ENCODE measurements at places on chromosomes 6 and 20.
A peak's percentile ranks its signal among the peaks of the same experiment; 100 is the strongest.

GRCh38 chr6:10433322-10433721 lies 18.4 kb upstream of the TFAP2A start:
- no peak for DNase-seq

DNA sequence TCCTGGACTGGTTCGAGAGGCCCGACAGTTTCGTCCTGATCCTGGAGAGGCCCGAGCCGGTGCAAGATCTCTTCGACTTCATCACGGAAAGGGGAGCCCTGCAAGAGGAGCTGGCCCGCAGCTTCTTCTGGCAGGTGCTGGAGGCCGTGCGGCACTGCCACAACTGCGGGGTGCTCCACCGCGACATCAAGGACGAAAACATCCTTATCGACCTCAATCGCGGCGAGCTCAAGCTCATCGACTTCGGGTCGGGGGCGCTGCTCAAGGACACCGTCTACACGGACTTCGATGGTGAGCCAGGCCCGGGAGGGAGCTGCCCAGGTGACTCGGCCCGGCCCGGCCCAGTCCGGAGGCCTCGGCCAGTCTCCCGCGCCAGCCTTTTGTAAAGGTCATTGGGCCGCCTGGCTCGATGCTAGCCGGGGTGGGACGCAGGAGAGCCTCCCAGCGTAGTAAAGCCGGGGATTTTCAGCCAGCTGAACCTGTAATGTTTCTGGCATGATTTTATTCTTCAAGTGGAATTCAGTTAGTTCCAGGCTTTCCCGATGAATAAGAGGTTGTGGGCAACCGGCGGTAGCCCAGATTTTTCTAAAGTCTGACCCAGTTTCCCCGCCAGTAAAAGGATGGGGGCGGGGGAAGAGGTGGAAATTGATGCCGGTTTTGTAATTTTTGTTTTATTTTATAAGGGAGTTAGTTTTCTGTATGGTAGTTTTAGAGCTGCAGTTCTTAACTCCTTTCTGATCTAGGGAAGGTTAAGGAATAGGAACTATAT lies 1.4 kb downstream of the PIM1 start:
- DNase-seq: peak; percentile 42

DNA sequence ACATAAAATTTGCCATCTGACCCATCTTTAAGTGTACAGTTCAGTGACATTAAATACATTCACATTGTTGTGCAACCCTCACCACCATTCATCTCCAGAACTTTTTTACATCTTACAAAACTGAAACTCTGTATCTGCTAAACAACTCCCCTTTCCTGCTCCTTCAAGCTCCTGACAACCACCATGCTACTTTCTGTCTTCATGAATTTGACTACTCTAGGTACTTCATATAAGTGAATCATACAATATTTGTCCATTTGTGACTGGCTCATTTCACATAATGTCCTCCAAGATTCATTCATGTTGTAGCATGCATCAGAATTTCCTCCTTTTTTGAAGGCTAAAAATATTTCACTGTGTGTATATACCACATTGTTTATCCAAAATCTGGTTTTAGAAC lies 86.9 kb upstream of the SMLR1 start:
- no peak for DNase-seq

GRCh38 chr6:143103916-143104315 lies 43.2 kb downstream of the AIG1 start:
- DNase-seq: no peak

- DNase-seq: no peak
Observed at GRCh38 chr6:150930841-150931240, 65.3 kb downstream of the MTHFD1L start.

DNA sequence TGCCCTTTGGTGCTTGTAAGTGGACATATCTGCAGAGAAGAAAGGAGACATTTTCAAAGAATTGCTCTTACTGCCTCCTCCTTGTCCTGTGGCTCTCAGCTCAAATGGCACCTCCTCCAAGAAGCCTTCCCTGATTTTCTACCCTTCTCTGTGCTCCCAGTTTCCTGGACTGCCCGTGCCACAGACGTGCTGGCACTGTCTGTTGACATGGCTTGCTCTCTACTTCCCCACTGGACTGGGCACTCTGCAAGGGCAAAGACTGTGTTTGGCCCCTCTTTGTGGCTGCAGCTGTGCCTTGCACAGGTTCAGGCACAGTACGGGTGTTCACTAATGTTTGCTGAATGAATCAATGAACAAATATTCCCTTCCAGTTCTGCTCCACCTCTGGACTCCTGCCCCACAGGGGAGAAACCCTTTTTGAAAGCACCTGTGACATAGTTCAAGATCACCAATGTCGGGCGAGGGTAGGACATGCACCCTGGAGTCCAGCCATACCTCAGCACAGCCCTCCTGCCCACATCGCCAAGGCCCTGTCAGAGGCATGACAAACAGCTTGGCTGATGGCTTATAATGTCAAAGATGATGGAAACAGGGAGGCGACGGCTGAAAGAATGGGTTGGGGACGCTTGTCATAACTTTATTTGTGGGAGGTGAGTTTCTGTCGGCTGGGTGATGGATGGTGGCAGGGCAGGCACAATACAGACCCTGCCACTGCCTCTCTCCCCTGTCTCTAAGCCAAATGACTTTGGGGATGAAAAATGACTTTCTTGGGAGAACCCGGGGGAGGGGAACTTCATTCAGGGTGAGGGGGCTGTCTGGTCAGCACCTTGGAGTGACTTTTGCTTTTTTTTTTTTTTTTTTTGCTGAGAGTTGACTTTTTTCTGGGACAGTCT lies 15.6 kb upstream of the CTNNBL1 start:
- no peak for DNase-seq

DNA sequence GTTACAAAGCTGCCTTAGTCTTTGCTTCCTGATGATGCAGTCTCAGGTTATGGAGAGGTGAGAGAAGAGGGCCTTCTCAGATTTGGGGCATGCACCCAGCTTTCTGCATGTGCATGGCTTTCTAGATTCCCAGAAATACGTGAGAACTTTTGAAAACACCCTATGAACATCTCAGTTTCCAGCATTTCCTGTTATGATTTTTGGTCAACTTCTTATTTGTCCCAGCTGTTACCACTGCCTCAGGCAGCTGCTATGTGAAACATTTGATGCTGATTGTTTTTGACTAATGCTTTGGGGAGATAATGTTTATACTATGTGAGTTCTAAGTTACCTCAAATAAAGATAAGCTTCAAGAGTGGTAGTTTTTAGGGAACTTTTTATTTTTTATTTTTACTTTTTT lies 9.5 kb upstream of the SNAP25 start:
- DNase-seq: no peak

- no peak for DNase-seq
Observed at GRCh38 chr6:31053873-31054272, 43.6 kb downstream of the MUC22 start.

- DNase-seq: peak; percentile 28
Observed at GRCh38 chr6:109491207-109491938, 8.4 kb upstream of the ZBTB24 start.

- no peak for DNase-seq
Observed at GRCh38 chr6:33683051-33683571, 28.4 kb downstream of the UQCC2 start.

DNA sequence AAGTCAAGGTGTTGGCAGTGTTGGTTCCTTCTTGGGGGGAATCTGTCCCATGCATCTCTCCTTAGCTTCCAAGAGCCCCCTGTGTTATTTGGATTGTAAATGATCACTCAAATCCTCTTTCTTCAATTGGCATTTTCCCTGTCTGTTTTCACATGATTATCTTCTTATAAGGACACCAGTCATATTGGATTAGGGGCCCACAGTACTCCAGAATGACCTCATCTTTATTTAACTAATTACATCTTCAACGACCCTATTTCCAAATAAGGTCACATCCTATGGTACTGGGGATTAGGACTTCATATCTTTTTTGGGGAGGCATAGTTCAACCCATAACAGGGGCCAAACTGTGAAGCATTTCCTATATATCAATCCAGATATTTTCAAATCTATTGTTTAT lies 57.3 kb downstream of the PTPRA start:
- DNase-seq: no peak

DNA sequence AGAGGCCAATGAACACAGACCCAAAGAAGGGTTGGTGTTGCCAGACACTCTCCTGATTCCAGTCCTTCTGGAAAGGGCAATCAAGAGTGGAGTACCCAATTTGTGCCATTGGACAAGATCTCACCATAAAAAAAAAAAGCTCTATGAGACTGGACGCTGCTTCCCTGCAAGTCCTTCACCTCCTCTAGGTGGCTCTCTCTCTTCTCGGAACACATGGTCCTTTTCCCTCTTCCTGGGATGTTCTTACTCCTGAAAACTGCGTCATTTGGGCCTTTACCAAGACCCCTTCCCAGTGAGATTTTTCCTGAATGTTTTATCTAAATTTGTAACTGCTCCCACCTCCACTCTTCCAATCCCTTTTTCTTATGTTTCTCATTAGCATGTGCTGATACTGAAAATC lies 280.8 kb downstream of the FOXA2 start:
- DNase-seq: no peak

- no peak for DNase-seq
Observed at GRCh38 chr6:80148220-80148619, 41.7 kb downstream of the BCKDHB start.

DNA sequence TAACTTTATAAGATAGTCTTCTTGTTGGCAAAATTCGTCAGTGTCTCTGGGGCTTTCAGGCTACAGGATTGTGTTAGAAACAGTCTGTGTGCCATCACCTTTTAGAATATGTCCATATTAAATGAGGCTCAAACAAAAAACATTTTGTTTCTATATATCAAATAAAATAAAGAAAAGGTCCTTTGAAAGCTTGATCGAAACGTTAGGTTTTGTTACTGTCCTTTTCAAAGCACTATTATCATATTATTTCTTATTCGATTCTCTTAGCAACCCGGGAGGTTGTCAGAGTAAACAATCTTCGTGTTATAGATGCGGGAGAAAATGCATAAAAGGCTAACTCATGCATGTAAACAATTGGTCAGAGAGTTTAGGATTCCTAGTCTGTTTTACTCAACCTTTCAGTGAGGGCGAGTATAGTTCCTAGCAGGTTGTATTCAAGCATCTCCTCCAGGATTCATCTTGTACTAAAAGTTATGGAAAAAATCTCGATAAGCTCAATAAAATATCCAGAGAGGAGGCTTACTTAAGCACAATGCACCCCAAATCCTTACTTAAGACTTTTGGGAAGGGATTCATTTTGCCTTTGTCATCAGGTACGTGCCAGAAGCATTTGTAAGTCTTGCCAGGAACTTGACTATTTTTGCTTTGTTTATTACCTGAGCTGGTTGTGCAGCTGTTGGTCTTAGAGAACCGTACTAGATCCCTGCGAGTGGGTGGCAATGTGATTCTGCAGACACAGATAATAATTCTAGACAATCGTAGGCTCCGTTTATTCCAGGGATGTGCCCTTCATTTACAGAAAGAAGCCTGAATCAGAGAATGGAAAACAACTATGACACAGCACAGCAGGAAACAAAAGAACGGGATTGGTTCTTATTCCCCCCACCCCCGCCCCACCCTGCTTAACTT lies 159.6 kb upstream of the ZNF217 start:
- no peak for DNase-seq

DNA sequence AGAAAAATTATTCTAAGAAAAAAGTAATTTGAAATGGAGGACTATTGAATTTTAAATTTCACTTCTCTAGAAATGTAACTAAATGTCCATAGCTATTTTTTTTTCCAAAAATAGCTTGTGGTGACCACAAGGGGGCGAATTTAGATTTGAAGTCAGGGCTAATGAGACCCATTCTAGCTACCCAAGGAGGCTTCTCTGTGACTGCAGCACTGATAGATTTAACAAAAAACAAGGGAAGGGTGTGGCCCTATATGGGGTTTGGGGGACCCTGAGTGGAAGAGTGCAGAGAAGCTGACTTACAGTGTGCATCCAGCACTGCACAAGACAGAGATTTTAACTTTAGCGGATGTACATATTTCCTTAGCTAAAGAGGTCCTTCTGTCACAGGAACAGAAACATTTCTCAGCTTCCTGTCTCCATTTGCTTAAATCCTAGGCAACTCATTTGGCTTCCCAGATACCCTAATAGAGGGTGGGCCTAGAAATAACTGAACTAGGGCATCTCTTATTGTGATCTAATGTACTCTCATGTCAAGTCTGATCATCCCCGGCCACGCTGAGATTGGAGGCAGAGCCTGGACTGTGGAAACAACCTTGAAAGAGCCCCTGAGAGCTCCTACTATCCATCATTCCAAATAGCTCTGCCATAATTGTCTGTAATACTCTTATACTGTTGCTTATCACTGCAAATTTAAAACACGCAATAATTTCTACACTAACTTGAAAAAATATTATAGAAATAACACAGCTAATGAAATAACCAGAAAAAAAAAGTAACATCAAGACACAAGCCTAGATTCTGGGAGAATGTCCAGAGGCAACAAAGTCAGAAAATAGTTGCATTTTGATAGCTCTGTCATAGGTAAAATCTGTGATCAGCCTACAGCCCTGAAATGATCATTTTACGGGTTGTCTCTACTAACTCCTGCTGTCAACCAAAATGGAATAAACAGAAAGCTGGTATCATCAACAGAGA lies 93.6 kb downstream of the SNAP91 start:
- DNase-seq: no peak

GRCh38 chr6:108476847-108477430 lies 83.8 kb upstream of the FOXO3 start:
- DNase-seq: no peak

- no peak for DNase-seq
Observed at GRCh38 chr6:26594730-26595632, 1.8 kb upstream of the ABT1 start.

DNA sequence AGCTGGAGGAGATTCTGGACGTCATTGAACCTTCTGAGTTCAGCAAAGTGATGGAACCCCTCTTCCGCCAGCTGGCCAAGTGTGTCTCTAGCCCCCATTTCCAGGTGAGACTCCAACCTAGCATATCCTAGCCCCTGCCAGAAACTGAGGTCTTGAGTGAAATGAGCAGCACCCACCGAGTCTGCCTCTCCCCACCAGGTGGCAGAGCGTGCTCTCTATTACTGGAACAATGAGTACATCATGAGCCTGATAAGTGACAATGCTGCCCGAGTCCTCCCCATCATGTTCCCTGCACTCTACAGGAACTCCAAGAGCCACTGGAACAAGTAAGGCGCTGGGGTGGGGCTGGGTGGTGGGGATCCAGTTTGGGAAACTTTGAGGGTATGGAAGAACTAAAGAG lies 4.6 kb downstream of the MEA1 start:
- DNase-seq: peak; percentile 2

DNA sequence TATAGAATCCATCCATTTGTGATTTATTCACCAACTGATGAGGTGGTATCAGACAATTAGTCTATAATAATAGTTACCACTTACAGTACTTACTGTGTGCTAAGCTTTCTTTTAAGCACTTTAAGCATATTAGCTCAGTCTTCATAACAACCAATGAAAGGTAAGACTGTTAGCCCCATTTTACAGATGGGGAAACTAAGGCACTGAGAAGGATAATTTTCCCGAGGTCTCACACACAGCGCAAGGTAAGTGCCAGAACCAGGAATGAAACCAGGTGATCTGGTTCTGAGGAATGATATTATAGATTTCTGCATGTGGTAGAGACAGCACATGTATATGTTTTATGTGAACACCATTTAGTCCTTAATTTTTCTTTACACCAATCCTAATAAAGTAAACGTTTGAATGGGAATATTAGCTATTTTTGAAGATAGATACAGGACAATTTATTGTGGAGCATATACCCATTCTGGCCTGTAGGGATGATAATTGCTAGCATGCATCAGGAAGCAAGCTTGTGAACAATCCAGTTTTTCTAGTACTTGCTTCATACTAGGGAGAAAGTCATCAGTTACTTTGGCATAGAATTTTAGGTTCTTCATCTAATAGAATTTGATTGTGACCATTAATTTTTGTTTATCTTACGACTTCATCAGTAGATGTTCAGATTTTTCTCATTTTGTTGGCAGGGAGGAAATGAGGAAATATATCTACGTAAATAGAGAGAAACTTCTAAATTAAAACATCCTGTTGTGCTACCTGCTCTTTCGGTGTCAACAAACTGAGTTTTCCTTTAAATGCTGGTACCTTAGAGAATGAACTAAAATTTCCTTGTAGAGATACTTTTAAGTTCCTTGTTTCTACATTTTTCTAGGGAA lies 3.0 kb downstream of the YWHAB start:
- no peak for DNase-seq
